ENCODE measurements at places on chromosomes 5 and 9.
A peak's percentile ranks its signal among the peaks of the same experiment; 100 is the strongest.

DNA sequence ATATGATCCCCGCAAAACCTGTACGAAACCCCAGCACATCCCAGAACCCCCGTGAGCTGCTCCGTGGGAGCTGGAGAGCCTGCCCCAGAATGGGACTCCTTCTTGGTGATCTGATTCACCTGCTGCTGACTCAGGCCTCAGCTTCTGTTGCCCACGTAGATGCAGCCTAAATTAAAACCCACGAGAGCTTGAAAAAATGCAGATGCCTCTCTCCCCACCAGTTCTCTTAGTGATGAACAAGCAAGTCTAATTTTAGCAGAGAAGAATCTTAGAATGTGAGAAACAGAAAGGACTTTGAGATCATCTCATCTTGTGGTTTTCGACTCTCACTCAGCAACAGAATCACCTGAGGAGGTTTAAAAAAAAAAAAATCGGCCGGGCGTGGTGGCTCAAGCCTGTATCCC is 57.6 kb downstream of the TMOD1 start:
- DNase-seq: no peak

GRCh38 chr5:53453898-53454718 is 26.3 kb upstream of the FST start:
- no peak for DNase-seq

- DNase-seq: no peak
Observed at GRCh38 chr9:114811301-114811700, 5.5 kb upstream of the TNFSF15 start.

- peak; percentile 54 for DNase-seq
Observed at GRCh38 chr9:107243742-107244141, 39.3 kb upstream of the RAD23B start.

GRCh38 chr9:37338218-37338617 is 84.3 kb upstream of the GRHPR start:
- no peak for DNase-seq
